ENCODE measurements at places on chromosomes 5 and 9.

DNA sequence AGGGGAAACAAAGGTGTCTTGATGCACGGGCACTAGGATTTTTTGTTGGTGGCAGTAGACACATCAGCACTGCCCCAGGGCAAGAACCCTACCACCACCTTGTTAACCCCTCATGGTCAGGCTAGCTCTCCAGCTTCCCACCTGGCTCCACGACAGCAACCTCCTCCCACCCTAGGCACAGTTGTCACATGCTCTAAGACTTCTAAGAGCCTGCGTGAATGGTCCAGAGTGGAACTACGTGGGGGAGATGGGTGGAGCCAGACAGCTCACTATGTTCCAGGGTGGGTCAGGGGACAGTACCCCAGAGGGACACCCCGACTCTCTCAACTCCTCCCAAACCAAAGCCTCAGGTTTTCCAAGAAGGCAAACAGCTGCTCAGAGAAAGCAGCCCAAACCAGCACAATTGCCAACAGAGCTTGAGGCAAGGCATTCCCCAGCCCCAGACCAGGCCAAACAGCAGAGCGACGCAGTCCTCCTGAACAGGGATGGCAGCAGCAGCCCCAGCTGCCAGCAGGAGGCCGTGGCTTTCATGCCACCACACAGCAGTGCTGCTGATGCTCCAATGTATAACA, 78.0 kb downstream of the NRG2 start:
- DNase-seq, result no peak

GRCh38 chr5:78594021-78594420, 54.6 kb downstream of the LHFPL2 start:
- no peak for DNase-seq

DNA sequence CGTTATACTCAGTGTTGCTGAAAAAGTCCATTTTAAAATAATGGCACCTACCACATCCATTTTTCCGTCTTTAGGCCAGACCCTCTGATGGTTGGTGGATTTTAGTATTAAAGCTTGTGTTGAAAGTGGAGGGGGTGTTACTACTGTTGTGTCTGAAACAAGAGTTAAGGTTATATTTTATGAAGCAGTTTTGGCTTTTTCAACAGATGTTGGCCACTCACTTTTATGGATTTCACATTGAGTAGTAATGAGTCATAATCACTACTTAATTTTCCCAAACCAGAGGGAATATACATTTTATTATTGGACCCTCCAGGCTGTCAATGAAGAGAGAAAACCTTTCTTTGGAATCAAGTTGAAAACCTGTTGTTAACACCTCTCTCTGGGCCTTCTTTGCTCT, 88.0 kb downstream of the TRIO start:
- no peak for DNase-seq

GRCh38 chr9:103714992-103715391, 379.1 kb upstream of the SMC2 start:
- no peak for DNase-seq

DNA sequence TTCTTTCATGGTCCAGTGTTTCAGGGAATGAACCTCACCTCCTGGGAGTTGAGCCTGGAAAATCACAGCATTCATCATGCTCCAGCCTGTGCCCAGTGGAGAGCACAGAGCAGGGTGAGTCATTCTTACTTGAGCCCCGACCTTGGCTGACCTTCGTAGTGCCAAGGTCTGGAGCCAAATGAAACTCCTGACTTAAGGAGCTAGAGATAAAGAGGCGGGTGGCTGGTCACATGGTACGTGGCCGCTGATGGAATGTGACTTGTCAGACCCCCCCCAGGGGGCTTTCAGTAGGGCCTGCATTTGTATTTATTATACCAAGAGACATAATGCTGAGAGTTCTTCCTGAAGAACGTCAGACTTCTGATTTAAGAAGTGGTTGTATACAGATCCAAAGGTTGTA, 15.0 kb upstream of the PIP5K1B start:
- no peak for DNase-seq

DNA sequence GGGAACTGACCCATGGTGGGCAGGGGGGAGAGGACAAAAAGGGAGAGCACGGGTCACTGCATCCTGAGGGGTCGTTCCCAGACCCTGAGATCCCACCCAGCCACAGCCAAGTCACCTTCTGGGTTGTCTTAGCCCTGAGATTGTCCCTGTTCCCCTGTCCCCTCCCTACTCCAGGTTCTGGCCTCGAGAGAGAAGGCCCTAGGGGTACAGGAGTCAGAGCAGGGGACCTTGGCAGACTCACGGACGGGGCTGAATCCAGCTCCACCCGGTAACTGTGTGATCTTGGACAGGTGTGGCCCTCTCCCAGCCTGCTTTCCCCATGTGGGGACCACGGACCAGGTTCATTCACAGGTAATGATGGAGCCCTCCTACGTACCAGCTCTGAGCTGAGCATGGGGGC, 11.2 kb upstream of the CERCAM start:
- no peak for DNase-seq

DNA sequence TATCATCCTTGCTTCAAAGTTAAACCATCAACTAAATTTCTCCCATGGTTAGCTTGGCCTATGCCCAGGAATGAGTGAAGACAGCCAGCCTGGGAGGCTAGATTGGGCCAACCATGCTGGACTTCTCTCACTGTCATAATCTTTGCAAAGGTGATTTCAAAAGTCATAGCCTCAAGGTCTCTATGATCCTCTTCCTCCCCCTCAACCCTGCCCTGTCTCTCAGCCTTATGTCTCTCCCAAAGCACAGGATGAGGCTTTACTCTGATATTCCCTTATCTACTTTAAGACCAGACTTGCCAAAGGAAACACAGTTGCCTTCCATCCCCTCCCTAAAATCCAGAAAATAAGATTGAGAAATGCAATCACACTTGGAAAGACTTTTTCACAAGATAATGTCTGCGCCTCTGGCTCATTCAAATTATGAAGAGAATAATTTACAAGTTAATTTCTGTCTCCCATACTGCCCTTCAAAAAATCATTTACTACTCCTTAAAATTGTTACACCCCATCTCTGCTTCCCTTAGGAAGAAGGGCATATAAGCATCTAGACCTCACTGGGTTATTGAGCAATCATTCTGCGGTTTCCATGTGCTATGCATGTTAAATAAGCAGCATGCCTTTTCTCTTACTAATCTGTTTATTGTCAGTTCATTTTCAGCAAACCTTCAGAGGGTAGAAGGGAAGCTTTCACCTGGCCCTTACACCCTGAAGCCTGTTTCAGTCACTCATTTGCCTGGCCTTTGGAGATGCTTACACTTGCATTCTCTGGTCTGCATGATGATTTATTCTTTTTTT, 113.8 kb upstream of the ANKRD55 start:
- DNase-seq, result no peak

DNA sequence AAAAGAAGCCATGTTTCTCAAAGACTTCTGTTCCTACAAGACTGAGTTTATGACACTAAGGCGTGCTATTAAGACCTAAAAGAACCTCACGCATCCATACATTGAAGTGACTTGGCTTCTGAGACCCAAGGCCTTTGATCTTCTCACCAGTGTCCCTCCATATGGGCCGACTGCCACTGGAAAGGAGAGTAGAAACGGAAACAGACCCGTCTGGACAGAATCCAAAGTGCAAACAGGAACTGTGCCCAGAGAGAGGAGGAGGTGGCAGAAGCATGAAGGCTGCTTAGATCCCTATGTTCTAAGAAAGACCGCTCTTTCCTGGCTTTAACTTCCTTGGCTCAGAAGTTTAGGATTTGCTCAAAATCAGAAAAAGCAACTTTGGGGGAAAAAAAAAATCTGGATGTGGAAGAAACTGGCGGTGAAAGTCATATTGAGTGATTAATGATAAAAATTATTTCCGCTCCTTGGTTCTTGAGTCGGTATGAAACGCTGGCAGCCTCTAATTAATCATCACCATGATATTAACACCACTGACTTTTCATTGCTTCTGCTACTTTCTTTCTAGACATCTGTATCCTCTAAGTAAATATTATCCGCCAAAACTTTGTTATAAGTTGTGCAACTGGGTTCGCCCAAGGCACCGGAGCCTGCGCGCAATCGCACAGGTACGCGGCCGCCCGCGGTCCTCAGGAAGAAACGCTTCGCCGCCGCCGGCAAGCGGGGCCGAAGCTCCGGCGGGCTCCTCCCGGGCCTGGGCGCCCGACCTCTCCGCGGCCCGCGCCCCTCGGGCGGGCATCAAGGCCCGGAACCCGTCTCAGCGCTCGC, 726 bp downstream of the DAP start:
- peak; percentile 15 for DNase-seq

- no peak for DNase-seq
These were observed 12.2 kb downstream of the NTRK2 start for GRCh38 chr9:84681516-84682285.

- DNase-seq, result no peak
These were observed 72.0 kb upstream of the SAP30L start for GRCh38 chr5:154373729-154374179.

DNA sequence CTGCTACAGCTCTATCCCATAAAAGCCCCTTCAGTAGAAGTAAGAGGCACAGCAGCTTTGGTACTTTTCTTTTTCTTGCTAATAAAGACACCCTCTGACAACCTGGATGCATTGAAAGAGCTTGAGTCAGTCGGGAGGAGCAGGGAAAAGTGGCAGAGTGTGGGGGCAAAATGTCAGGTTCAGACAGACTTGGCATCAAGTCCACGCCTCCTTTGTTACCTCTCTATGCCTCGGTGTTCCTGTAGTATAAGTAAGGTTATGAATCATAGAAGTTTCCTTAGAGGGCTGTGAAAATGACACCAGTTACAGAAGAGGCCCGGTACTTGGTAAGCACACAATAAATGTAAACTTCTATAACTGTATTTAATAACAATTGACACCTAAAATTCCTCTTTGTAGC, 133.9 kb downstream of the ESM1 start:
- no peak for DNase-seq

DNA sequence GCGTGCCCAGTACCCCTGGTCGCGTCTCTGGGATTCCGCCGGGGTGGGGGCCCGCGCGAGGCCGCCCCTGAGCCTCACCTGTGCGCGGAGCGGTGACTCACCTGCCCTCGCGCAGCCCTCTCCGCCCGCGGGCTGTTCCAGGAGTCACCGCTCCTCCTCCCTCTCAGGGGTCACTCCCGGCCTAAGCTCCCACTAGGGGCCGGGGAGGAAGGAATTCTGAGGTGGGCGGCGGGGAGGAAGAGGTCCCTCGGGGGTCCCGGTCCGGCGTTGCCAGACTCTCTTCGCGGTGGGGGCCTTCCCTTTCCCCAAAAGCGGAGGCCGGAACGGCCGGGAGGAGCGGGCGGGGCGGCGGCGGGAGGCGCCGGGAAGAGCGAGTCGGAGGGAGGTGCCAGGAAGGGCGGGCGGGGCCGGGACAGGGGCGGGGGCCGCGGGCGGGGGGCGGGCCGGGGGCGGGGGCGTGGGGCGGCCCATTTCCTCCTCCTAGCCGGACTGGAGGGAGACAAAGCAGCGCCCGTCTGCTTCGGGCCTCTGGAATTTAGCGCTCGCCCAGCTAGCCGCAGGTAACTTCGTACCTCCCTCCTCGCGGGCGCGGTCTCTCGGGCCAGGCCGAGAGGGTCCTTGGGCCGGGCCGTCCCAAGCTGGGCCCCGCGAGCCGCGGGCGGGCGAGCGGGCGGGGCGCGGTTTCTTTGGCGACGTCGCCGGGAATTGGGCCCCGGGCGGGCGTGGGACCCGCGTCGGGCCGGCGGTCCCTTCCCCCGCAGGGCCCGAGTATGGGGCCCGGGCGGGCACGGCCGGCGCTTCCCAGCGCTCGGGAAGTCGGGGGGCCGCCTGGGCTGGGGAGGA, at the start of gene CTNNA1:
CTNNA1 (plus strand) TSS at position 475 of the 843 bp plus-strand sequence. CDS start 28,500 bp downstream, outside the sequence.
- DNase-seq, result peak; percentile 39

DNA sequence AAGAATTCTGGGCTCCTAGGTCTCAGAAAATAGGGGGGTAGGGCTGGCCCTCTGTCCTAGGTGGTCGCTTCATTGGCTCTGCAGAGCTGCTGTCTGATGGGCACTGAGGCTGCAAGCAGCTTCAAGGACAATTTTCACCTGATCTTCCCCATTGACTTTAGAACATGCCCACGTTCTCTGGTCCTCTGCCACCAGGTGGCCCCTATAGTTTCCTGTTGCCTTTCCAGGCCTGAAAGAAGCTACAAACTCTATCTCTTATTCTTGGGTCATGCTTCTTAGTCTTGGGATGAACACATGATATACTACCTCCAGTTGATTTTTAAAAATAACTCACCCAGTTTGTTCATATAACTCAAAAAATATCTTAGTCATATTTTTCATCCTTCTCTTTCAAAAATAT, 26.3 kb downstream of the SPZ1 start:
- peak; percentile 36 for DNase-seq

- DNase-seq, result no peak
These were observed 2.1 kb downstream of the SLC9A3 start for GRCh38 chr5:522116-522515.

DNA sequence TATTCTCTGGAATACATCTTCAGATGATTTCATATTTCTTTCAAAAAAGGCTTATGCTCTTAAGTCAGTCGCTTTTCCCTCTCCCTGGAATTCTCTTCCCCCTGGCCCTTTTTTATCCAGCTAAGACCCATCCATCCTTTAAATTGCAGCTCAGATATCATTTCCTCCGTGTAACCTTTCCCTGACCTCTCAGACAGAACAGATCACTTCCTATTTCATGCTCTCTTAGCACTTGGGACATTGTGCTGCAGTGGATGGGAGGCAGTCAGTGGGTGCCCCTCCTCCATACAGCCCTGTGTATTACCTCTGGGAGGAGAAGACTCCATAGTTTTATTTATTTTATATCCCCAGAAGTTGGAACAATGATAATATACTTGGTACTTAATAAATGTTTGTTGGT, 423.4 kb downstream of the ISL1 start:
- DNase-seq, result no peak

DNA sequence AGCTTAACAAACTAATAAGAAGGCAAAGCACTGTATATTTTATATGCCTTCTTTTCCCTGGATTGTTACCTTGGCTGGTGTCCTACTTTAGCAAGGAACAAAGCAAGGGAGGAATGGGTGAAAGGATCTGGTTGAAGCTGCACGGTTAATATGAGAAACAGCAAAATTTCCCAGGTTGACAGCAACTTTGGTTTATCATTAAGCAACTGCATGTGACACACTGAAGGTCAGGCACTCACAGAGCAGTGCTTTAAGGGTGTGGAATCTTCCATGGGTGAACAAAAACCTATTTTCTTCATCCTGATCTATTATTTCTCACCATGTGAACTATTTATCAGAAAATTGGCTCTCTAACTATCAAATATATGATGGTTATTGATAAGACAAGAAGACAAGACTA, 109.0 kb upstream of the ATP10B start:
- no peak for DNase-seq

DNA sequence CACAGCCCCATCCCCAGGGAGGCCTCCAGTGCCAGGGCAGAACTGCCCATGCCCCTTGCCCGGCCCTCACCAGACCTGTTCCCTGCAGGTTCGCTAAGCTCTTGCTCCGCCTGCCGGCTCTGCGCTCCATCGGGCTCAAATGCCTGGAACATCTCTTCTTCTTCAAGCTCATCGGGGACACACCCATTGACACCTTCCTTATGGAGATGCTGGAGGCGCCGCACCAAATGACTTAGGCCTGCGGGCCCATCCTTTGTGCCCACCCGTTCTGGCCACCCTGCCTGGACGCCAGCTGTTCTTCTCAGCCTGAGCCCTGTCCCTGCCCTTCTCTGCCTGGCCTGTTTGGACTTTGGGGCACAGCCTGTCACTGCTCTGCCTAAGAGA, 110.1 kb downstream of the RXRA start:
- no peak for DNase-seq

GRCh38 chr5:73118391-73118973, 1.9 kb upstream of the TMEM171 start:
- no peak for DNase-seq

Measured in CD4-positive, alpha-beta T cell treated with Interferon alpha-2 for 1 hour (primary cell).